Fibroblast of villous mesenchyme (primary cell): ENCODE measurements at places on chromosomes 16 and 17. TPM values are rescaled to one million over a fixed set of nuclear protein-coding genes. Genes with fewer than 3 reads are reported as not detected.

Gene HS3ST3A1
- total RNA-seq = 13.8 and 15.5 TPM in 2 replicates

Gene CACNG5
- total RNA-seq = not detected in 2 replicates

Gene ETV4
- total RNA-seq = 4.7 and 4.8 TPM in 2 replicates

Gene MARVELD3
- under 0.01 TPM in 1 of 2 replicates, not detected in the other for total RNA-seq

Gene WNT9B
- total RNA-seq = under 0.01 TPM in 1 of 2 replicates, not detected in the other

Gene KATNB1
- 23.3 and 23.5 TPM in 2 replicates for total RNA-seq

Gene CDRT15L2
- not detected in 2 replicates for total RNA-seq

Gene SLC5A11
- under 0.01 TPM in 1 of 2 replicates, not detected in the other for total RNA-seq

Gene TAT
- total RNA-seq = under 0.01 TPM in 1 of 2 replicates, not detected in the other

Gene SLC13A2
- total RNA-seq = not detected in 2 replicates

Gene ANKFN1
- under 0.01 TPM in 2 replicates for total RNA-seq
